NCI-H1436 treated with DMSO at 0.1 percent for 48 hours (cell line): ENCODE measurements at places on chromosomes 12 and 14.
A peak's percentile ranks its signal among the peaks of the same experiment; 100 is the strongest.

- no peak for DNase-seq
These were observed 1.9 kb downstream of the SLC6A15 start for GRCh38 chr12:84910549-84911241.

DNA sequence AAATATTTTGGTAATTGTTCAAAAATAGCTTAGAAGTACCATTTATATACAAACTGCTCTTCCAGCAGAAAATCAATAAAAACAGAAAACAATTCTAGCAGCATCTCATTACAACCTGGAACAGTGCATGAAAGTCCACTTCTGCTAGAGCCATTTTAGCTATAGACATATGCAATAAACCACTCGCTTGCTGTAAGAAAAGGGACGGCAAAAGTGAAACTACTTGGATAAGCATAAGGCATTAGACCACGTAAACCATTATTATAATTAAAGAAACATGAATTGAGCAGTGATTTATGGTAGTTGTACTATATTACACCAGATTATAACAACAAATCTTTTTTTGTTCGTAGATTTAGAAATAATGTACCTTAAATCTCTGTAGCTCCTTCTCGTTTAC is 48.7 kb downstream of the LRIG3 start:
- no peak for DNase-seq

DNA sequence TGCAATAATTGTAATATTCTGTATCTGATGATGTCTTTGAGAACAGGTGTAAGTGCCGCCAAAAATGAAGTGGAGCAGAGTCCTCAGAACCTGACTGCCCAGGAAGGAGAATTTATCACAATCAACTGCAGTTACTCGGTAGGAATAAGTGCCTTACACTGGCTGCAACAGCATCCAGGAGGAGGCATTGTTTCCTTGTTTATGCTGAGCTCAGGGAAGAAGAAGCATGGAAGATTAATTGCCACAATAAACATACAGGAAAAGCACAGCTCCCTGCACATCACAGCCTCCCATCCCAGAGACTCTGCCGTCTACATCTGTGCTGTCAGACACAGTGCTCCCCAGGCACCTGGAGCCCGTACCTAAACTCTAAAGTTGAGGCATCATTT is 268.7 kb downstream of the DAD1 start:
- DNase-seq: no peak

- peak; percentile 23 for DNase-seq
These were observed 6.9 kb upstream of the ADCY6 start for GRCh38 chr12:48795550-48796455.

- DNase-seq: no peak
These were observed 30.5 kb upstream of the NUDT4 start for GRCh38 chr12:93347054-93347785.

GRCh38 chr12:65962036-65962430 is 137.8 kb downstream of the HMGA2 start:
- DNase-seq: no peak

DNA sequence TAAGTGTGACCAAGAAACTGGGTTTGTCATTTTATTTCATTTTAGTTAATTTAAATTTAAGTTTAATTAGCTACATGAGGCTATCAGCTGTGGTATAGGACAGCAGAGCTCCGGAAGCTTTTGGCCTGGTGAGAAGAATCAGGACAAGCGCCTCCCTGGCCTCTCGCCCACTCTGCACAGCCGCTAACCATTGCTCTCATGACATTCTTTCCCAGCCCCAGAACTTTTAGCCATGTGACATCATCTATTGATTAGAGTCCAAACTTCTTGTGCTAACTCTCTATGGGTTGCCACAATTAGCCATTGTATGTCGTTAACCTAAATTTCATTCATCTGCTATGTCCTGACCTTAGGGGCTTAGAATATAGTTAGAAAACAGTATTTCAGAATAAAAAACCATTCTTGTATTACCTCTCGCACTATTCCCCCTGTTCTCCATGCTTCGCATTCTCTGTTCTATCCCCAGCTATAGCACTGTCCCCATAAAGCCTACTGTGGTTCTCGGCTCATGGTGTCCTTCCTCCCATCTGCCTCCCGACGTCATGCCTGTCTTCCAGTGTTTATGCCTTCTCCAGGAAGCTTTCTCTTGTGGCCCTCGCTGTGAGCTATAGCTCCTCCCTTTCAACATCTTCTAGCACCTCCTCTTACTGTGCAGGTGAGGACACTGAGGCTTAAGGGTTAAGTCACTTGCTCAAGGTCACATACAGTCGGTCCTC is 23.5 kb downstream of the SSH1 start:
- no peak for DNase-seq

GRCh38 chr14:100078216-100078803 is 13.1 kb downstream of the EVL start:
- DNase-seq: no peak

DNA sequence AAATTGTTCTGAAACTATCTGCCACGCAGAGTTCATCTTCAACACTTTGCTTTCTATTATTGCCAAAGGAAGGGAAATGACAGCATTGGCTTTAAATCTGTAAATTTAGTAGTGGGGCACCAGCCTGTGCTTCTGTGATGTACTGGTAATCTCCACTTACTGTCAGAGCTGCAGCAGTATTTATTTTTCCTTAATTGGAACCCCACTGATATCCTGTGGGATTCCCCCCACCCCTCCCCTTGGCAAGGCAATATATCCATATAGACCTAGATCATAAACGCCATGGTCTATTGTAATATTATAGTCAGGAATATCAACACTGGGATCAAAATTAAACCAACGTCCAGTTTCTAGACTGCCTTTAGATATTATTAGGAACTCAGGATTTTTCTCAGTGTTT is 96.7 kb downstream of the RMST start:
- DNase-seq: no peak

- DNase-seq: no peak
These were observed 20.0 kb upstream of the IFNG-AS1 start for GRCh38 chr12:67969134-67969802.

- no peak for DNase-seq
These were observed 32.5 kb downstream of the DAO start for GRCh38 chr12:108912361-108912760.

GRCh38 chr12:4246116-4246515 is 27.4 kb upstream of the CCND2 start:
- DNase-seq: no peak

GRCh38 chr14:39266525-39266870 is 32.8 kb downstream of the MIA2 start:
- no peak for DNase-seq

DNA sequence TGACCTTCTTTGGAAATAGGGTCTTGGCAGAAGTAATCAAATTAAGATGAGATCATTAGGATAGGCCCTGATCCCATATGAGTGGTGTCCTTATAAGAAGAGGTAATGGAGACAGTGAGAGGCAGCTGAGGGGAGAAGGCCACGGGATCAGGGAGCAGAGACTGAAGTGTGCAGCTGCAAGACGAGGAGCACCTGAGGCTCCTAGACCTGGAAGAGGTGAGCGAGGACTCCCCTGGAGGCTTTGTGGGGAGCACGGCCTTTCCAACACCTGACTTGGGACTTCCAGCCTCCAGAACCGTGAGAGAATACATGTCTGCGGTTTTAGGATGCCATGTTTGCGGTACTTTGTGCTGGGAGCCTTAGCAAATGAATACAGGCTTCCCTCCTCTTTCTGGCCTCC is 37.5 kb downstream of the LRTM2 start:
- DNase-seq: no peak

- DNase-seq: no peak
These were observed 8.5 kb downstream of the ATF7 start for GRCh38 chr12:53617700-53618099.

GRCh38 chr12:89307474-89308253 is 44.6 kb downstream of the DUSP6 start:
- DNase-seq: no peak

DNA sequence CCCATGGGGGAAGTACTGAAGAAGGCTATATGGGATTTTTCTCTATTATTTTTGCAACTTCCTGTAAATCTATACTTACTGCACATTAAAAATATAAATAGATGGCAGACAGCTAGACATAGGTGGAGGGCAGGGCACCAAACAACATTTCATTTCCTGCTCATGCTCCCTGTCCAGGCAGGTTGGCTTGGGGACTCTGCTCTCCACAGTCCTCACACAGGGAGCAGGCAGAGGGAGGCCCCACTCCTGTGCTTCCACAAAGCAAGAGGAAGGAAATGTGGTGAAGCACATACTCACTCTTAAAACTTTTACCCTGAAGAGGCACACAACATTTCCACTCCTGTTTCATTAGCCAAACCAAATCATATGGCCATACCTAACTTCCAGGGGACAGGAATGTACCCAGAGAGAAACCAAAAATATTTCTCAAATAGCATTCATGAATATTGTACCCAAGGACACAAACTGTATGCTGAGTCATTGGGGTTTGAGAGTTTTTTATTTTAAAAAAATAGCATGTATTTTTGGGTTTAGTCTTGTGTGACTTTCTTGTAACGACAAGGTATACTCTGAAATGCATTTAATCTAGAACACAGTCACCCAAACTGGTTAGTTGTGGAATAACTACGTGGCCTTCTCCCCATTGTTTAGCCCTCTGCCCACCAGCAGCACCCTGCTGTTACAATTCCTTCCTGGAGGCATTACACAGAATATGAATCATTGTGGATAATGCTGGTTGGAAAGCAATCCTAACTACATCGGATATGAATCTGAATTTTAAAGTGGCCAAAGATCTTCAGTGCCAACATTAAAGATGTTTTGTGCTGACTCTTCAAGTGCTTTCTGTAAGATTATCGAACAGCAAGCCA is 40.9 kb downstream of the RTN1 start:
- no peak for DNase-seq

- no peak for DNase-seq
These were observed 167.1 kb downstream of the DUSP6 start for GRCh38 chr12:89185181-89185580.

GRCh38 chr12:30136696-30137095 is 353.0 kb upstream of the TMTC1 start:
- DNase-seq: no peak

DNA sequence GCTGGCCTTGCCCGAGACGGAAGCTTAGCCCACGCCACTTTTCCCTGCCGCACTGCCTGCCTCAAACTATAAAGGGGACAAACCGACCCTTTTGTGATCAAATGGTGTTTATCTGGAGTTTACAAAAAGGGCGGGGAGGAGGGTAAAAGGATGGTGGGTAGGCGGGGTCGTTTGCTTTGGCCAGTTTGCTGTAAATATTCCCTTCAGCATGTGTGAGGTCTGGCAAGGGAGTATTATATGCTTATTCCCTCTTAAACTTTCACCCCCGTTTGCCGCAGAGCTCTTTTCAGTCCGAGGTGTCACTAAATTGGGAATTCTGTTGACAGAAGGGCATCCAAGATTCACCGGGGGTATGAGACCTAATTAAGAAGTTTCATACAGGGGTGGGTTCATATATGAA is 3.8 kb upstream of the TBX3 start:
- no peak for DNase-seq

- no peak for DNase-seq
These were observed 49.1 kb upstream of the NUAK1 start for GRCh38 chr12:106187842-106188241.

DNA sequence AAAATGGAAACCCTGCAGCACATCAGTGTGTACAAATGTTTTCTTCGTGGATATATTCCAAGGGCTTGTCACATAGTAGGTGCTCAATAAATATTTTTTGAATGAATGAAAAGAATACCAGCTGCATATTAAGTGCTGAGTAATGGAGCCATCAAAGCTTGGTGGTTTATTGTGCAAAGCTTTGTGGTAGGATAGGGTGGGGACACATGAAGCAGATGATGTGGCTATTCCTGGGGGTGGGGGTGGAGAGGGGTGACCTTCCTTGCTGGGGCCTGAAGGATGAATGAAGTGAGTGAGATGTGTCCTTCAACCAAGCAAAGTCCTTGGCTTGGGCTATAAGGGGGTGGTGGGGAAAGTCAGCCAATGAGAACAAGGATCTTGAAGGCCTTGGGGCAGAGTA is 4.3 kb upstream of the KRT81 start:
- no peak for DNase-seq

GRCh38 chr12:40078266-40078665 is 27.6 kb downstream of the SLC2A13 start:
- DNase-seq: no peak

- DNase-seq: peak; percentile 5
These were observed 79.3 kb upstream of the TSPAN11 start for GRCh38 chr12:30847259-30847658.

DNA sequence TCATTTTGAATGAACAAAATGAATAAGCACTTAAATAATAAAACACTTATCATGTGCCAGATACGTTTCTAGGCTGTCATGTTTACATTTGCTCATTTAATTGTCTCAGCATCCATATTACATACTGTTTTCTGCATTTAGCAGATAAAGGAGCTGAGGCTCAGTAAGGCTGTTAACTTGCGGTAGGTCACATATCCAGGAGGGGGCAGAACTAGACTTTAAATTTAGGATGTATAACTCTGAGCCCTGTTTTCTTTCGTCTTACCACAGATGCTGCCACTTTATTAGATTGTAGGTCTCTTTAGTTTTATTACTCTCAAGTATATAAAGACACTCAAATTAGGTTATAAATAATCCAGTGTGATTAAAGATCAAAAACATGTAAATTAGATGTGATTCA is 17.7 kb downstream of the IRAK4 start:
- DNase-seq: no peak

GRCh38 chr12:66162701-66163100 is 7.1 kb downstream of the TMBIM4 start:
- DNase-seq: no peak

DNA sequence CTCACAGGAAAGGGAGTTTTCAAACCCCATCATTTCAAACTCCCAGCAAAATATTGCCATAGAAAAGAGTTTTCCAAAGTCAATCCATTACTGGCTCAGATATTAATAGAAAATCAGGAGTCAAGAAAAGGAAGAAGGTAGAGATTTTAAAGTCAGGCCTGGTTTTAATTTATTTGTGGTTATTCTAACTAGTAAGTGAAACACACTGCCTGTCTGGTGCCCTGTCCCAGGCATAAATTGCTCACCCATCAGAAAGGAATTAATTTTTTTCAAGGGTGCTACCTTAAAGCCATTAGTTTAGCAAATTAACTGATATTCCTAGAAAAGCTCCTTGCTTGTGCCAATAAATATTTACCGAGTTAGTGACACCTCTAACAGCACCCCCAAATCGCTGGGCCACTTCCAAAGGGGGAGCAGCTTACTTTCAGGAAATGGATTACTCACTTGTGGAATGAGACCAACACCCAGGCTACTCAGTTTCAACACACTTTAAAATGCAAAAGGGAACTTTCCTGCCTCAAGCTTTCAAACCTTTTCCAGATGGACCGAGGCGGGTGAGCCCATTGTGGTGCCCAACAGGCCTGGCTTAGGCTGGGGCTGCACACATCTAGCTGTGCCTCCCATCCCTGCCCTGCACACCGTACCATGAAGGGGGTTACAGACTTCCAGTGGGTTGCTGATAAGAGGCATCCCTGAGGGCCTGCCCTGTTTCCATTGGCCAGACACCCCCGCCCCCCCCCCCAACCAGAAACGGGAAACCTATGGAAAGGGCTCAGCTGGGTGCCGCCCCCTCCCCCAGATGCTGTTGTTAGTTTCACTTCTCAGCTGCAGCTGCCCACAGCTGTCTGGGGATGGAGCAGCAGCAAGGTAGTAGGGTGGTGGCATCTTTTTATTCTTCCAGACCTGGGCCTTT is 117.2 kb downstream of the SAMD4A start:
- DNase-seq: no peak
